ENCODE measurements at places on chromosomes 12 and 14.

GRCh38 chr12:118980407-118981014 is 830 bp upstream of the SRRM4 start:
- DNase-seq = no peak

DNA sequence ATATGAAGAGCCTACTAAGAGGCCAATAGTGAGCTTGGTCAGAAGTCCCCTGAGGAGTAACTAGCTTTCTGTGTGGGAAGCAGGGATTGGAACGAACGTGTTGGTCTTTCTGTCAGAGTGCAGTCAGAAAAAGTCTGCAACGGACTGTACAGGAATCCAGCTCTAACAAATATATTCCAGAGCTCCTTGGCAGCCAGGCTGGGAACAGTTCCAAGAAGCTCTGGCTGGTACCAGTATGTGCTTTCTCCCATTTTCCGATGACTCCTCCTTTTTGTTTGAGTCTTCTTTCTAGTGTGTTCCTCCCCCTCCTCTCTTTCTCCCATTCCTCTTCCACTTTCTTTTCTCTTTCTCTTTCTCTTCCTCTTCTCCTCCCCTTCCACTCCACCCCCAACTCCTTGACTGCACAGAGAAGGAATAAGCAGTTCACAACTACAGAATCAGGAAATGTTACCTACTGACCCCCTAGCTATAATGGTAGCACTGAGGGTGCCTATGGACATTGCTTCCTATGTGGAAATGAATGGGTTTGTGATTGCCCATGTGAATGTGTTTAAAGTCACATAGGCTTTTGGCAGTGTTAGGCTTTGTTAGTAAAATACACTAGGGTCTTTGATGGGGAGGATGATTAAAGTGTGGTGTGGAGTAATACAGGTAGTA is 59.9 kb downstream of the TTLL5 start:
- no peak for DNase-seq

GRCh38 chr12:13864081-13864673 is 117.2 kb downstream of the GRIN2B start:
- peak; percentile 35 for DNase-seq

- no peak for DNase-seq
These were observed 61.6 kb upstream of the KTN1 start for GRCh38 chr14:55518391-55518790.

- DNase-seq = no peak
These were observed 34.7 kb downstream of the C12orf75 start for GRCh38 chr12:105365231-105365630.

DNA sequence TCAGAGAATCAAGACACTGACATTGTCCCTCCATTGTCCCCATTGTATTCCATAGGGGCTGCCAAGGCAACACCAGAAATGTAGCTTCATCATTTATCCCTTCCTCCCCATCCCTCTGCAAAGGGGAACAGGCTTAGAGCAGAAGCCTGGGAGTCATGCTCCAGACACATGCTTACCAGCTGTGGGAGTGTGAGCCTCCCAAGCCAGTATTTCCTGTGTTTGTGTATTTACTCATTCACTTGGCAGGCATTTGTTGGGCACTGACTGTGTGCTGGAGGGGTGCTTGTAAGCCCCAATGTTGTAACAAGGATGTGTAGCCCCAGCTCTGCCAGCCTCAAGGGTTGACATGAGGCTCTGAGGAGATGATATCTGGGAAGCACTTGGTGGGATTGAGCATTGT is 46.0 kb upstream of the TCL1A start:
- no peak for DNase-seq

GRCh38 chr12:89540586-89540985 is 14.7 kb upstream of the POC1B start:
- no peak for DNase-seq

GRCh38 chr12:76568888-76569551 is 9.4 kb upstream of the OSBPL8 start:
- no peak for DNase-seq

All from activated CD4-positive, alpha-beta T cell treated with anti-CD3 and anti-CD28 coated beads, Interleukin-2, amount 50 U/mL, for 24 hours (primary cell).